ENCODE measurements at places on chromosomes 12 and 14. TPM values are rescaled to one million over a fixed set of nuclear protein-coding genes. Genes with fewer than 3 reads are reported as not detected.
A peak's percentile ranks its signal among the peaks of the same experiment; 100 is the strongest.

OTUB2 gene
- total RNA-seq = 1.9 TPM

TPPP2 gene
- total RNA-seq = not detected

DNA sequence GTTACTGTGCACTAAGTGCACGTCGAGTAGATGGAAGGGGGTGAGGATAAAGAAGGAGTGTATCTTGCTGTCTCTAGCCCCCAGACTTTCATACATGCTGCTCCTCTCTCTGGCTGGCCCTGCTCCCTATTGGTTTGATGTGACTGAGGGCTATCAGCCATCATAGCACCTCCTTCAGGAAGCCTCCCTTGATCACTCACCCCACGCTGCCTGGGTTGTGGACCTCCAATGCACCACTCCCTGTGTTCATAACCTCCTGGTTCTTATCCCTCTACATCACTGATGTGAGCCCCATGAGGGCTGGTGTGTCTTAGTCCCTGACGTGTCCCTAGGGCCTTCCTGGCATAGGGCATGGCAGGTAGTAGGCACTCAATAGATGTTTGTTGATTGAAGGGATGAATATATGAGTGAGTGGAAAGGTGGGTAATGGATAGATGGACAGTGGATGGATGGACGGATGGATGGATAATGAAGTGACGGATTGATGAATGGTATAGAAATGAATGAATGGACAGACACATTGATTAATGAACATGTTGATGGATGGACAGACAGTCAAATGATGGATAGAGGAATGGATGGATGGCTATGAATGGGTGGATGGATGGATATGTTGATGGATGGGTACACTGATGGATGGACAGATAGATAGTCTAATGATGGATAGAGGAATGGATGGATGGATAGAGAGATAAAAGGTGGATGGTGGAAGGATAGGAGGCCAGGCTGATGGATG, 15.0 kb downstream of the SDSL start:
- no peak for DNase-seq

DNA sequence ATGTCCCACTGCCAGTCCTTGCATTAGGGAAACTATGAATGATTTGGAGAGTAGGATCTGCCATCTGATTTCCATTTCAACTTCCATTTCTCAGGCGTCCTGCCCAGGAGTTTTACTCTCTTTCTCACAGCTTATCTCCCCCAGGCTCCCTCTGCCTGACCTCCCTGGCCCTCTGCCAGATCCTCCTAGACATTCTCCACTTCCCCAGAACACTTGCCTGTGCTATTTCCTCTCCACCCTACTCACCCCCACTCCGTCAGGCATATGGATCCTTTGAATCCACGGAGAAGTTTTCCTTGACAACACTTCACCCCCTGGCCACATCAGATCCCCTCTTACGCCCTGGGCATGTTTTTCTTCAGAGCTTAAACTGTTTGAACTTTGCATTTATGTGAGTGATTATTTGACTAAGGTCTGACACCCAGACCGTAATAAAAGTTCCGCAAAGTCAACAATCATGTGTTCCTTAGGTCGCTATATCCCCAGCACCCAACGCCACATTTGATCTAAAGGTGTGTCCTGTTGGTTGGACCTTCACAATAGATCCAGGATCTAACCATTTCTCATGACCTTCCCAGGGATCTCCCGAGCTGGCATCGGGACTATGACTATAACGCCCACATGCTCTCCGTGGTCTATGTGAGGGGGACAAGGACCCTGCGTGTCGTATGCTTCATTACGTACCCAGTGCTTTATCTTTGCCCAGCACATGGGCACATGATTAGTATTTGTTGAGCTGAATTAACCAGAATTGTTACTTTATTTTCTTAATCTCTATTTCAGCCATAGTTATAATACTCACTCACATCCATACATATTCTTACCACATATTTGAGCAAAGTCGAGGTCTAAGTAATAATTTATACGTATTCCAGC, 255.8 kb upstream of the FOXN3 start:
- peak; percentile 90 for DNase-seq

DNA sequence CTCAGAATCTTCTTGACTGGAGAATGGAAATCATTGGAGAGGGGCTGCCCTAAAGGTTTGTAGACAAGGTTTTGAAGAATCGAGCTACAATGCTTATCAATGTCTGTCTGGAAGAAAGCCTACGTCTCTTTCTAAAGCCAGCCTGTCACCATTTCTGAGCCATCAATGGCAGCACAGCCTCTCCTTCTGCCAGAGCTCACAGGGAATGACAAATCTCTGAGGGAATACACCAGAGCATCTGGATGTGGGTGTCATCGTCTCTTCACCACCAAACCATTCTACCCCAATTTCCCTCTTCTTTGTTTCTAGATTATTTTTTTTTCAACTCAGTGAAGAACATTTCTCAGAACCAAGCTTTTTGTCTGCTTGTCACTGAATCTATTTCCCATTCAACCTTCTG, 349.7 kb downstream of the EMP1 start:
- DNase-seq = no peak

DNA sequence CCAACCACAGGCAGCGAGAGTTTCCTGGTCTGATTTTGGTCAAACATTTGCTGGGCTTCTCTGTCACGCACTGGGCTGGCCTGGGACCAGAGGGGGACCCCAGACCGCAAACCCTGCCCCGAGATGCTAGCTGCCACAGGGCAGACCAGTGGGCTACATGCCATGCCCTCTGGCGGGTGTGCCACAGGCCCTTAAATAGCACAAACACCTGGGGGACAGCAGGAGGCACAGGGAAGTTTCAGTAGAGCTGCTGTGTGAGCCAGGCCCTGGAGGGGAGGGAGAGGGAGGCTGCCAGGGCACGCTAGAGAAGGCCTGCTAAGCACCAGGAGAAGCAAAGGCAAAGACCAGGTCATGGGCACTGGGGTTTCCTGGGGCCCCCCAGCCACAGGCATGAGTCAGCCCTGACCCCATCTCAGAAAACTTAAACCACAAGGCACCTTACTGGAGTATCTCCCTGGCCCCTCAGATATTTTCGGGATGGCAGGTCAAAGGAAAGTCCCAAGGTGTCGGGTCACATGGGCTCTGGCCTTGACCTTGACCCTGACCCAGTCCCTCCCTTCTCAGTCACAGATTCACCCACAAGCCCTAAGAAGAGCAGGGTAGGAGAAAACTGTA, 29.2 kb downstream of the ITPK1 start:
- DNase-seq = no peak

IFT43 gene
- 29.6 TPM for total RNA-seq

- no peak for DNase-seq
Measured at GRCh38 chr12:12748044-12748443, 30.9 kb downstream of the CDKN1B start.

MGST1 gene
- total RNA-seq = 9.6 TPM

TMEM121 gene
- 6.0 TPM for total RNA-seq

- no peak for DNase-seq
Measured at GRCh38 chr12:79688376-79689060, 2.2 kb downstream of the PAWR start.

PROX2 gene
- total RNA-seq = 0.72 TPM

- no peak for DNase-seq
Measured at GRCh38 chr14:59944909-59945308, 25.0 kb downstream of the LRRC9 start.

DNA sequence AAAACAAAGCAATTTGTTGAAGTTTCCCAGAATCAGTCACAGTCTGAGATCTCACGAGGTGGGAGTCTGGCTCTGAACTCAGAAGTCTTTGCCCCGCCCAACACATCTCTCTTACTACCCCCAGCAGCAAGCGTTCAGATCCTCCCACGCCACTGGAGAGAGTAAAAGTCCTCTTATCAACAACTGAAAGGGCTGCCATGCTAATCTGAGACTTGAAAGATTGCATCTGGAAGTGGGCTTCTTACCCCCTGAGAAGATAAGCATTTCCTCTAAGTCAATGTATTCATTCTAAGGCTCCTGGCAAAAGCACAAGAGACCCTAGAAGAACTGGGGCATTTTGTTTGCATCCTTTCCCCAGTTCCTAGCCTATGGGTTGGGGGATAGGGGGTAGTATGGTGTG, 34.1 kb upstream of the STON2 start:
- no peak for DNase-seq

Measured in umbilical cord (tissue), 2 donors.